SK-MEL-5 (cell line): ENCODE measurements at places on chromosomes 3 and 15. TPM values are rescaled to one million over a fixed set of nuclear protein-coding genes. Genes with fewer than 3 reads are reported as not detected.

The CHRNB4 gene
- 0.05 and 0.08 TPM in 2 replicates for total RNA-seq

The SLC7A14 gene
- total RNA-seq: not detected in 2 replicates

The BNC1 gene
- total RNA-seq: not detected in 2 replicates

The CYP8B1 gene
- not detected in 2 replicates for total RNA-seq

The CILP gene
- total RNA-seq: 0.13 TPM in 1 of 2 replicates, not detected in the other

The DNASE1L3 gene
- 1.3 TPM in 1 of 2 replicates, not detected in the other for total RNA-seq

The ARGFX gene
- total RNA-seq: not detected in 2 replicates

- no peak for DNase-seq
Observed at GRCh38 chr3:63864965-63865327, 1.3 kb downstream of the ATXN7 start.

- no peak for DNase-seq
Observed at GRCh38 chr15:41561777-41562145, 2.7 kb downstream of the TYRO3 start.

GRCh38 chr3:147410116-147410525 lies 956 bp downstream of the ZIC1 start:
- no peak for DNase-seq

DNA sequence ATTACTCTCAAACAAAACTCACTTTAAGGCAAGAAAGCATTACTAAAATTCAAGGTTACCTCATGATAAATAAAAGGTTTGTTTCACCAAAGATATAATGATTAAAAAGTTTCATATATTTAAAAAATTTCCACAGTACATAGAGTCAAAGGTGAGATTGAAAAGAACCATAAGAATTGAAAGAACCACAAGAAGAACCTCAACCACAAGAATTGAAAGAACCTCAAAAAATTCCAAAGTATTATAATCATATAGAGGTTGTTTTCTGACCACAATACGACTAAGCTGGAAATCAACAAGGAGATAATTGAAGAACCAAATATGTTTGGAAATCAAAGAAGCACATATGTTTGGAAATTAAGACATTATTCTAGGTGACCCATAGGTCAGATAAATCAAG lies 52.7 kb downstream of the SLC25A36 start:
- DNase-seq: no peak

DNA sequence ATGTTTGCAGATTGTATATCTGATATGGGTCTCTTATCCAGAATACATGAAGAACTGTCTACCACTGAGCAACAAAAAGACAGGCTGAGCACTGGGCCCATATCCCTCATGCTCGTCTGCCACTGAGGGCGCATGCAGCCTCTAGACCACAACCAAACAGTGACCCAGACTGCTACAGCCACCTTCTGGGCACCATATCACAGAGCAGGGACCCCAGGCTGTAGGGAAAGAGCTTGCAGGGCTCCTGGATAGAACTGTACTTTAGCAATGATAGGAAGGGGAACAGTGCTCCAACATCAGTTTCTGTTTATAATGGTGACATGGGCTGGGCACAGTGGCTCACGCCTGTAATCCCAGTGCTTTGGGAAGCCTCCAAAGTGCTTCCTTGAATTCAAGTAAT lies 40.2 kb upstream of the TMEM87A start:
- peak; percentile 45 for DNase-seq

DNA sequence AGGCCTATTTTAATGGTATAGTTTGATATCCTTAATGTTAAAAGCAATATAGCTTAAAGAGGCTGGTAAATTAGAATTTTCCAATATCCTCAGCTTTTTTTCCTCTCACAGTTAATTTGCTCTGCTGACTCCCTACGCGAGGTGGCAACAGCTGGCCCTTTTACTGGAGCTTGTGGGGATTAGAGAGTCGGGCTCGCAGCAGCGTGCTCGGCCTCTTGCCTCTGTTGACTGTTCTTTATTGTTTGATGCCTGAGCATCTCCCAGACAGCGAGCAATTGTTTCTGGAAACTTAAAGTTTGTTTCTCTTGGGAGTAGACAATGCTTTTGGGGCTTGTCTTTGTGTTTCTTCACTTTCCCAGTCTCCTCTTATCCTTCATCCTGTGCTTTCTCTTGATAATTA lies 80.8 kb downstream of the OPA1 start:
- peak; percentile 26 for DNase-seq

GRCh38 chr3:79038636-79039035 lies 729.2 kb downstream of the ROBO1 start:
- peak; percentile 12 for DNase-seq

- DNase-seq: no peak
Observed at GRCh38 chr3:55718521-55718921, 231.4 kb upstream of the WNT5A start.

DNA sequence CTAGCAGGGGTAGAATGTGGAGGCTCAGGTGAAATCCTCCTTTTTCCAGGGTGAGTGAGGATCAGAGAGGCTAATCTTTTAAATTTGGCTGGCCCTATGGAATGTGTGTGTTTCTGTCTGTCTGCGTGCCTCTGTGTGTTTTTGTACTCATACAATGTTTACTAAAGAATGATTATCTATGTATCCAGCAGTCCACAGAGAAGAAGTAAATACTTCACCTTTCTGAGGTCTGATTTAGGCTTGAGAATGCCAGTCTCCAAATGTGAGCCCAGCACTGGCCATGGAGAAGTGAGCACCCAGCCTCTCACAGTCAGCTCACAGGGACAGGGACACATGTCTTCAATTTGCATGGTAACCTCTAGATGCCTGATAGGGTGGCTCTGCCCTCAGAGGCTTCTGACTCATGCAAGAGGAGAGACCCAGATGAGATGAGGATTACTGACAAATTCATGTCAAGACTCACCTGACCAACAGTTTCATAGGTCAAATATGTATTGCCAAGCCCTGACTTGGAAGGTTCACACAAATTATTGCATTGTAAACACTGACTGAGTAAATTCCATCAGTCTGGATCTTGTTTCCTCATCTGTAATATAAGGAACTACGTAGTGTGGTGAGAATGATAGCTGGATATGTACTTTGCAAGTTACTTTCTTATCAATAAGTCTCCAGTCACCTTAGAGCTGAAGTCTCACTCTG lies 31.0 kb downstream of the ENTPD3 start:
- DNase-seq: no peak

DNA sequence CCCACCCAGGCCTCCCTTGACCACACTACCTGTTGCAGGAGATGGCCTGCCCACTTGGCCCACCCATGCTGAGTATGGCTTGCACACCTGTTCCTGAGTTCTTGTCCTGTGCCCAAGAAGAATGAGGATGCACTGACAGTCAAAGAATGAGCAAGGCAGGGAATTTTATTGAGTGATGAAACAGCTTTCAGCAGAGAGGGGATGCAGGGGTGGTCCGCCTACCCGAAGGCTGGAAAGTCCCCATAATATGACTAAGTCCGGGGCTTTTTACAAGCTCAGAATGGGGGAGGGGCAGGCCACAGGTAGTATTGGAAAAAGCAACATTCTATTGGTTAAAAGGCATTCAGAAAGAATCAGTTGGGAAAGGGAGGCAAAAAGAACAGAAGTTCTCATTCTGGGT lies 29.9 kb upstream of the RNU6-1 start:
- DNase-seq: no peak

DNA sequence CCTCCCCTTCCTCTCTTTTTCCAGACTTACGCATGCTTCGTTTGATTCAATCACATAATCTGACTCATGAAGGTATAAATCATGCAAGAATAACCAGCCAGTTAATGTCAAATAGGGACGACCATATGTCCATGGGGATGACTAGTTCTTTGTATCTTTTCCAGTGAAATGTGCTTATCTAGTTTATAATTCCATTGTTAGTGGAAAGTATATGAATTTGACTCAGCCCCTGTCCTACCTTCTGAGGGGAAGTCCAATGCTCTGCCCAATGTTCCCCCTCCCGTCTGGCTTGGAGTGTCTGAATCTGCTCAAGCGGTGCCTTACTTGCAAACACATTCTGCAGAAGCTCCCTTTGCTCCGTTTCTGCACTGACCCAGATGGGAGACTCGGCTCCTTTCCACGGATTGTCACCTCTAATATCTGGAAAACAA lies 55.0 kb upstream of the EPHB3 start:
- no peak for DNase-seq

- no peak for DNase-seq
Observed at GRCh38 chr15:91553196-91553854, 300.2 kb upstream of the SLCO3A1 start.

GRCh38 chr3:185960522-185961288 lies 22.9 kb upstream of the TRA2B start:
- DNase-seq: no peak

GRCh38 chr15:56608140-56608778 lies 125.0 kb downstream of the ZNF280D start:
- DNase-seq: no peak

- no peak for DNase-seq
Observed at GRCh38 chr3:45868213-45868612, 18.1 kb upstream of the CCR9 start.

DNA sequence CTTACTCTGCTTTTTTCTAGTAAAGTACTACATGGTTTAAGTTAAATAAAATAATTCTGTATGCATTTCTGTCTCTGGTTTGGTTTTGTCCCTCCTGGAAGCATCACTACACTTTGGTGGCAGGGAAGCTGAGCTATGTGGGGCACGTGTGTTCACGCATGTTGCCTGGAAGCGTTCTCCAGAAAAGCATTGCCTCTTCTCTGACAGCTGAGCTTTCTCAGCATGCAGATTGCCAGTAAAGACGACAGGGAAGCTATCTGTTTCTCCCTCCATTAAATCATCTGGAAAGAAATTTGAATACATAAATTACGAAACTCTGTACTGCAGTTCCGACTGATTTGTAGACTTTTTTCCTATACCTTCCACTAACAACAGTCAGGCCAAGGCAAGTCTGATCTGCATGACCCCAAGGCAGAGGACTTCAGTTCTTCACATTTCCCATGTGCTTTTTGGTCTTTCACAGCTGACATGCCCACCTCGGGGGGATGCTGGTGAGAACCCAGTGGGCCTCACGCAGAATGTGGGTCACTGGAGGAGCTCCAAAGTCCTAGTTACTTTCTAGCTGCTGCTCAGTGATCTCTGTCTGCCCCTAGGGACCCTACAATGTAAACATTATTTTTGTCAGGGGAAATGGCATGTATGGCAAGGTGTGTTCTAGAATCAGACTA lies 43.0 kb downstream of the PGPEP1L start:
- no peak for DNase-seq

GRCh38 chr3:150286390-150287147 lies 121.5 kb upstream of the TSC22D2 start:
- DNase-seq: peak; percentile 64

- DNase-seq: no peak
Observed at GRCh38 chr3:32493437-32494414, 8.9 kb downstream of the CMTM6 start.

- no peak for DNase-seq
Observed at GRCh38 chr3:45318689-45319088, 69.7 kb upstream of the LARS2 start.

GRCh38 chr15:51443282-51443914 lies 101.9 kb downstream of the GLDN start:
- no peak for DNase-seq

- DNase-seq: peak; percentile 73
Observed at GRCh38 chr15:37764733-37765191, 169.7 kb upstream of the TMCO5A start.
